HCT116 (cell line): ENCODE measurements at places on chromosomes 16 and 17.

GRCh38 chr17:16945663-16946218 is 26.2 kb downstream of the TNFRSF13B start:
- DNase-seq = peak; percentile 7

GRCh38 chr16:31090540-31090939 is 1.8 kb upstream of the PRSS53 start:
- no peak for DNase-seq

GRCh38 chr17:17445296-17445924 is 31.4 kb upstream of the MED9 start:
- DNase-seq = no peak

DNA sequence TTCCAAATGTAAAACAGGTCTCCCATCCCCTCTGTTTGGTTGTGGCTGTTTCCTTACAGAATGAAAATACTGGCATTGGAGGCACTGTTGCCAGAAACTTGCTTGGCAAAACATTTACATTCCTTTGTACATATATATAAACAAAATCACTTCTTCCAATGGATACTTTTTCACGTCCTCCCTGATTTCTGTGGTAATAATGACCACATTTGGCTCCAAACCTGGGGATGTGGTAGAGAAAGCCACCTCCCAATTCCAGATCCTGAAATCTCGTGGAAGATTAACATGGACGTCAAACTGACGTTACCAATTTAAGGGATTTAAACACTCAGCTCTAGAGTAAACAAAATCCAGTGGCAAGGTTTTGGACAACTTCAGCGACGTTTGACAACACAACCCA is 370.8 kb upstream of the ZFHX3 start:
- DNase-seq = no peak

GRCh38 chr16:57643147-57643874 is 14.9 kb downstream of the ADGRG1 start:
- no peak for DNase-seq

DNA sequence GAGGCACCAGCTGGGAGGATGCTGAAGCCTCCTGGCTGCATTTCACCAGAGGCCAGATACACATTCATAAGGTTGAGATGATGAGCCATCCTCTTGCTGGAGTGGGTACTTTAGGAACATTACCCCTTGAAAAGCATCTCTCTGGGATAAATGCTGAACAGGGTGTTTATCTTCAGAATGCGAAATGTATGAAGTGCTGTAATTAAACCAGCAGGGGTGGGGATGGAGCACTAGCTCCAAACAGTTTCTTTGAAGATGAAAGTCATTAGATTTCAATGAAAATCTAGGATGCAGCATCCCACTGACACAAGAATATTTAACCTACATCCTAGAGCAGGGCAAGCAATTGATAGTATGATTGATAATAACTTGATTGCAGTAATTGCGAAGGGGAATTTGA is 158.1 kb downstream of the CYLD start:
- DNase-seq = no peak

GRCh38 chr17:78532311-78532710 is 44.9 kb downstream of the DNAH17 start:
- no peak for DNase-seq

DNA sequence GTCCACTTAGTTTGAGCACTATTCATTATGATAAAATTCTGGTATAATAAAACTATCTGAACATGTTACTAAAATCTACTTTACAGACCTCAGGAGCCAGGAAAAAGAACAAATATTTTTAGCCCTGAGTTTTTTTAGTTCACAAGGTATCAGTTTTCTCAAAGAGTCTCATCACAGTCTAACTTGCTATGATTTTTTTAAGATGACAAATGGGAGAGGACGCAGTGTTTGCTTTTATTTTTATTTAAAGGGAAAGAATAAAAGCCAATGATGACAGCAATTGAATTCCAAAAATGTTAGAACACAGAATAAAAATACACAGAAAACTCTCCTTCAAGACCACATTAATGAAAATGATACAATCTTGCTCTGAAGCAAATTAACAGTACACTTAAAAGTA is 7.4 kb downstream of the MED13 start:
- DNase-seq = no peak

GRCh38 chr17:49015924-49016774 is 19.0 kb downstream of the IGF2BP1 start:
- DNase-seq = no peak

DNA sequence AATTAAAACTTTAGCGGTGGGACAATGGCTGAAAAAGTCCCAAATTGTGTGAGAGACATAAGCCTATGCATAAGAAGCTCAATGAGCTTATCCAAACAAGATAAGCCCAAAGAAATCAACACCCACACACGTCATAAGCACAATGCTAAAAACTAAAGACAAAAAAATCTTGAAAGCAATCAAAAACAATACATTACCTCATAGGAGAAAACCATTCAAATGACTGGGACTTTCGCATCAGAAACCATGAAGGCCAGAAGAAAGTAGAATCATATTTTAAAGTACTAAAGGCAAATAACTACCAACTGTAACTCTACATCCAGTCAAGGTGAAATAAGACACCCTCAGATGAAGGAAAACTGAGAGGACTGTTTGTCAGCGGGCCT is 50.2 kb downstream of the ZCCHC14 start:
- DNase-seq = no peak

GRCh38 chr16:6258056-6258455 is 1074.6 kb upstream of the RBFOX1 start:
- no peak for DNase-seq

DNA sequence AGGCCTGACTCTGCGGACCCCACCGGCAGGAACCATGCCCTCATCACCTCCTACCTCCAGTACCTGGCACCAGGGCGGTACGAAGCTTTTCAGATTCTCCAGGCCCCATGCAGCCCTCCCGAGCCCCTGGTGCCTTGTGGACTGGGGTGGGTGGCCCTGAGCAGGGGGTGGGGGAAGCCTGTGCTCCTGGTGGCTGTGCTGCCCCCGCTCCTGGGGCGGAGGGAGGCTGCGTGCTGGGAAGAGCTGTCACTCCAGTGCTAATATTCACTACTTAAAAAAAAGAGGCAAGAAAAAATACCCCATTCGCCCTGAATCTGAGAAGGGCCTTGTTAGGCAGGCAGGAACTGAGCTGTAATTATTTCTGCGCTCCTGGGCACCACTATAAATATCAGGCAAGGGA is 111.8 kb downstream of the ENGASE start:
- no peak for DNase-seq

DNA sequence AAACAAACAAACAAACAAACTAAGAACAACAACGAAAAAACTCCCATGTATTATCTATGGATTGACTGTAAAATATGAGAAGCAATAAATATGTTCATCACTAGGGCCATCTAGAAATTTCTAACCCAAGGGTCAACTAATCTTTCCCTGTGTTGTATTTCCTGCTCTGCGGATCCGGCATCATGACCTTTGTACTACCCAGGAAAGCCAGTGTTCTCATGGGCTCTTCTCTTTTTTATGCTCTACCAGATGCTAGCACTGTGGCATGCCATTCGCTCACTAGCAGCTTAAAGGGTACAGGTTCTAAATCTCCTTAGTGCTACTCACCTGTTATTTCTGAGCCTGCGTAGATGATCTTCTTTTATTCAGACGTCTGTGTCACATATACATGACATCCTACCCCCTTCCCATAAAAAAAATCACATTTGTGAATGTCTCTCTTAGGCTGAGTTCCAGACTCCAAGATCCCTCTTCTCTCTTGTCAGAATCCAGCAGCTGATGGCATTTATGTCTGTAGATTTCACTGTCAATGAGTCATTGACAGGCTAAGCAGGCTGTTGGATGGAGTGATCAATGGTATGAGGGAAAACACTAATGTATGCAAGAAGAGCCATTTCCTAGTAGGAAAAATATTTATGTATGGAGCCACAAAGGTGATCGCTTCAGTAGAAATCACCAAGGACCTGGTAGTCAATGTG is 100.0 kb downstream of the WWOX start:
- no peak for DNase-seq

GRCh38 chr16:30406795-30407101 is 658 bp upstream of the ZNF771 start:
- DNase-seq = no peak

DNA sequence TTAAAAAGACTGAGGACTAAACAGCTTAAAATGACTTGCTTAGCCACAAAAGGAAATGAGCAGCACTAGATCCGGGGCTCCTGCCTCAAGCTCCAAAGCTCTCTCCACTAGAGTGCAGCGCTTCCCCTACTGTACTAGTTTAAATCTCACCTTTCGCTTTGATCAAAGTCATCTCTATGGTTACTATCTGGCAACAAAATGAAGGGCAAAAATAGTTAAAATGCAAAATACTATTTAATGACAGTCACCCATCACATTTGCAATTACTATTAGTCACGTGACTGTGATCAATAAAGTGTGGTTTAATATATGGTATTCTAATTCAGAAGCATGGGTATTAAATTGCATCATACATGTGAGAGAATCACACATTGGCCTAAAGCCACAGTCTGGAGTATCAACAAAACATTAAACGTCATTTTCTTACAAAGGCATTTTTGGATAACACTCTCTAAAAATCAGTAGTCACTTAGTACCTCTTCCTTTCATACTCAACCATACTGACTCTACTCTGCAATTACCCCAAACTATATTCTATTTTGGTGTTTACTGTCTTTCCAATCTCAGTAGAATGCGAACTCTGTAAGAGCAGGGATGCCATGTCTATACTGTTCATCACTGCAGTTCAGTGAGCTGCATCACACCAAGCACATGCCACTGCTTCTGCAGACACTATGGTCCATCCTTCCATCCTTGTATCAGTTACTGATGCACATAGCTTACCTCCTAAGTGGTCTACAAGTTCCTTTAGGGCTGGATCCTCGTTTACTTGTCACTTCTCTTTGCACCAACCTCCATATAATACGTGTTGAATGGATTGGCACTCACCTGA is 6.2 kb downstream of the PSMD12 start:
- DNase-seq = peak; percentile 46

DNA sequence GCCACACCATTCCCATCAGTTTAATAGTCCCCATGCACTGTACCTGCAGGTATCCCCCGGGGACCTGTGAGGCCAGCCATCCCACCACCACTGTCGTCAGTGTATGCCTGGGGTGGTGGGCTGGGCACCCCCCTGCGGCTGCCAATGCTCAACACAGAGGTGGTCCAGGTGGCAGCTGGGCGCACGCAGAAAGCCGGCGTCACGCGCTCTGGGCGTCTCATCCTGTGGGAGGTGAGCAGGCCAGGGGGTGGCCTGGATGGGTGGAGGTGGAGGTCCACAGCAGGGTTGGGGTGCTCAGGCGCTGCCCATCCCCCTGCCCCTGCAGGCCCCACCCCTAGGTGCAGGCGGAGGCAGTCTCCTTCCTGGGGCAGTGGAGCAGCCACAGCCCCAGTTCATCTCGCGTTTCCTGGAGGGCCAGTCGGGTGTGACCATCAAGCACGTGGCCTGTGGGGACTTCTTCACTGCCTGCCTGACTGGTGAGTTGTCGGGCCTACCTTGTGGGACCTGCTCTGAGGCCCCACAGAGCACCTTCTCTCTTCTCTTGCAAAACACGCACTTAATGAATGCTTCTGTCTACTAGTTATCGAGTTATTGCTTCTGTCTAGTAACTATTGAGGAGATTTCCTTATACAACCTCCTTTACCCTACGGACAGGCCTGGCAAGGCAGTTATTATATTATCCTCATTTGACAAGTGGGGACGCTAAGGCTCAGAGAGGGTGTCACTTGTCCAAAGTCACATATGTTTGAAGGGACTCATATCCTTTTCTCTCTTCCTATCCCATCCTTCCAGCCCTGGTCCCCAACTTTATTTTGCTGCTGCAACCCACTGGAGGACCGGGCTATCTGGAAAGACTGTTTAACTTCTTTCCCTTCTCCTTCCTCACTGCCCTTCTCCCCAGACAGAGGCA is 5.8 kb upstream of the TRAF4 start:
- DNase-seq = no peak

GRCh38 chr16:30186782-30187555 is 3.6 kb downstream of the CORO1A start:
- DNase-seq = no peak

DNA sequence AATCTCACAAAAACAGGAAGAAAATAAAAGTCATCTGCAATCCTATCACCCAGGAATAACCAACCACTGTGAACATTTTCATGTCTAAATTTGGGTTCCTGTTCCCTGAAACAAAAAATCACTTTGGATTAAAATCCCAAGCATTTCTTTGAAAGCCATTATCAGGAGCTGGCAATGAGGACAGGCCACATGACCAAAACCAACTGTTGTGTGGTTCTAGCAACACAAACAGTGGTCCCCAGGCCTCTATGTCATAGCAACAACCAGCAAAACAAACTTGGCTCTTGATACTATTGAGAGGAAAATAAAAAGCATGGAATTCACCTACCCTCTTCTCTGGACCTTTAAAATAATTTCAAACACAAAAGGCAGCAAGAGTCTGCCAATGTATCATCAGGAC is 252.5 kb downstream of the SLC39A11 start:
- DNase-seq = no peak

GRCh38 chr17:42131232-42131631 is 8.6 kb downstream of the HSPB9 start:
- no peak for DNase-seq

- no peak for DNase-seq
Observed at GRCh38 chr16:27458258-27458657, 56.3 kb downstream of the IL21R start.

DNA sequence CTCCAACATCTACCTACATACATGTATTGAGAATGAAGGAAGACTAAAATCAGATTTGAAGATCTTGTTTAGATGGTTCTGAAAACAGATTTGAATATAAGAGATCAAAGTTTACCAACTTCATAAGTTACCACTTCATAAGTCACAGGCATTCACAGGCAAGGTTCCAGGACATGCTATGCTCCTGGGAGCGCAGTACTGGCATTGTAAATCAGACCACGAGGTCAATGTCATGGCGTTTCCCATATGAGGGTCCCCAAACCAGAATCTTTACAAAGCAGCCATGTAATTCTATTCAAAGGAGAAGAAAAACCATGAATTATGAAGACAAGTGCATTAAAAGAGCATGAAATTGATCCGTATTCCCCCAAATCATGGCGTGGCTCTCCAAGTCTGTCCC is 3.0 kb downstream of the CDH11 start:
- DNase-seq = no peak

- DNase-seq = no peak
Observed at GRCh38 chr16:1602285-1602684, 9.6 kb downstream of the IFT140 start.

- DNase-seq = no peak
Observed at GRCh38 chr17:57582881-57583756, 162.0 kb downstream of the CCDC182 start.

- no peak for DNase-seq
Observed at GRCh38 chr16:1687427-1688316, 9.6 kb downstream of the JPT2 start.

DNA sequence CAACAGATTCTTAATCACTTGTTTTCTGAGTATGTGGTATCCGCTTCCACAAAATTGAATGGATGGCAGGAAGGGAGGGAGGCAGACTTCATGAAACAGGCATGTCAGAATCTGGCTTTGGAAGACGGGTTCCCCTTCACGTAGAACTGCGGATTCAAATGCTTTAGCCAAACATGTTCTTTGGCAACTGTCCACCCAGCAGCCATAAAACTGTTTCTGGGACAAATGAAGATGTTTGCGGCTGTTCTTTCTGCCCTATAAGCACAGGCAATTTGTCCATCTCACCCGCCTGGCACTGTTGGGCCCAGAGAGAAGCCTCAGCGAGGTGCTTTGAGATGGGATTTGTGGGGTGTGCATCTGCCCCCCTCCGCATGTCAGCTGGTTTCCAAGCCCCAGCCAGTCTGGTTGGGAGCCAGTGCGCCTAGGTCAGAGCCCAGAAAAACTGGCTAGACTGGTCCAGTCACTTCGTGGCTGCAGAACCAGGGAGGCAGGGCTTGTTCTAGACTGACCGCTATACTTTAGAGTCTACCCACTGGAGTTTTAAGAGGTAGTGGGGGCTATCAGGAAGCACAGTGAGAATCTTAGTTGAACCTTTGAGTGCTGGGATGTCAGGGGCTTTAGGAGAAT is 6.3 kb downstream of the CRHR1 start:
- no peak for DNase-seq
